Tibial artery (tissue), 4 donors: ENCODE measurements at places on chromosomes 3 and 15.

DNA sequence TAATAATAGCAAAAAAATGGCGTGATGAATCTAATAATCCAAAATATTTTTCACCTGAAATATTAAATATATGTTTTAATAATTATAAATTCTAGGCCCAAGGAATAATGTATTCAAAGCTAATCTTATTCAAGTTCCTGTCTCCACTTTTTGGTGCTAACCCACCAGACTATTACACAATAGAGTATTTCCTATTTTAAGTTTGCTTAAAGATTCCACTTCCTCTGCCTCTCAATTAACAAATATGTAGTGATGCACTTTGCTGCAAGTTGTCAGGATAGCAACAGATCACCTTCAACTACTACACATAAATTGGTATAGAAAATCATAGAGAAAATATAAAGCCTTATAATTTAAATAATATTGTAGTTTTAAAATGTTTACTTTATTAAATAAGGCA lies 467.5 kb downstream of the C3orf38 start:
- DNase-seq = no peak

DNA sequence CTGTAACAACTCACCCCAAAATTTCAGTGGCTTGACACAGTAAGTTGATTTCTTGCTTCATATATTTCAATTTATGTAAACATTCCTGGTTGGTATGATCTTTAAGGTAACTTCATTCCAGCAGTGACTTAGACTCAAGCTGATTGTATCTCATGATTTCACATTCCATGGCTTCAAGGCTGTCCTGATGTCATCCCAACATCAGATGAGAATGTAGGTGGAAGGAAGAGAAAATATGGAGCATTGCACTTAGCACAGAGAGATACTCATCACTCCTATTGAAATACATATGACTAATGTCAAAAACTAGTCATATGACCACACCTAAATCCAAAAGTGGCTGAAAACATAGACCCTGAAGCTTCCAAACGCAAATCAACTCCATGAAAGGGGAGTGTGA lies 793.8 kb downstream of the TBL1XR1 start:
- no peak for DNase-seq

- no peak for DNase-seq
Measured at GRCh38 chr3:197874064-197874463, 75.9 kb upstream of the RPL35A start.

DNA sequence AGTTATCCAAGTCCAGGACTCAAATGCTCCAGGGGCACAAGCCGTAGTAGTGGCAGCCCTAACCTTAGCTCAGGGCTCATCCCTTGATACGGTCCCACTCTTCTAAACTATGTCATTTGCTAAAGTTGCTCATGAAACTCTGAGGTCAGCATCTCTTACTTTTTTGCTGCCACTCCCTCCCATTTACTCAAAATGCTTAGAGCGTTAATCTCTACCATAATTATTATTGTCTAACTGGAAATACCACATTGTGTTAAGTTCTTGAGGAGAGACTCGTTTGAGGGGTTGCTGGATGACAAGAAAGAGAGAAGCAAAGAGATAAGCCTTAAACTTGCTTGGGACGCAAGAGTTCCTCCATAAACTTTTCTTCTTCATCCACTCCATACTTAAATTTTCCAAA lies 26.9 kb upstream of the TMOD3 start:
- no peak for DNase-seq

DNA sequence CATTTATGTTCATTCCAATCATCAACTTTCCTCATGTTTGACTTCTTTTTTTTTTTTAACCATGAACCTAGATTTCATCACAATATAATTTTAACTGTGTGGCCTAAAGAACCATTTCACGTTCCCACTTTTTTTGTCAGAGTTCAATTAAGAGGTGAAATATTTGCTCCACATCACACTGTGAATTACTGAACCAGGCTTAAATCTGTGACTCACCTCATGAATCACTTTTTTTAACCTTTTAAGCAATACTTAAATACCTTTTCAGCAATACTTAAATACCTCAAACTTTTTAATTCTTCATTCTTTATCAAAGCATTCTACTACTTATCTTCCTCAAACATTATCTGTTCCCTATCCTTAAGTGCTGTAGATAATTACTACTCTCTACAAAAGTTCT lies 137.6 kb downstream of the SI start:
- no peak for DNase-seq

- no peak for DNase-seq
Measured at GRCh38 chr3:16841041-16841753, 43.6 kb upstream of the PLCL2 start.

GRCh38 chr3:155743606-155744005 lies 1.3 kb downstream of the PLCH1 start:
- no peak for DNase-seq

- DNase-seq = no peak
Measured at GRCh38 chr3:169676925-169677537, 13.5 kb upstream of the MECOM start.

DNA sequence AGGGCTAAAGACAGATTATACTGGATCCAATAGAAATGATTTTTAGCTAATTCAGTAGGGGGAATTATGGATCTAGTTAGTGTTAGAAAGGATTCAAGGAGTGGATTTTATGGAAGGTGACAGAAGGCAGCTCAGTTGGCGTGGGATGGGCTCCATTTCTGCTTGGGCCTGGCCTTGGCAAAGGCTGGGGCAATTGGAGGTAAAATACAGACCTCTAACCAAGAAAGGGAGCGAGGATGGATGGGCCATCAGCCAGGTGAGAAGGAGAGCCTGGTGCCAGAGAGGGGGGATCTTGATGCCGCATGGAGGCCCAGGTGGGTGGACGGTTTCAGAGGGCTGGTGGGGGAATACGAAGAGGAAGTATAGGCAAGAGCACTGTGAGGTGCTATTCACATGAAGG lies 40.7 kb upstream of the TRA2B start:
- DNase-seq = no peak

DNA sequence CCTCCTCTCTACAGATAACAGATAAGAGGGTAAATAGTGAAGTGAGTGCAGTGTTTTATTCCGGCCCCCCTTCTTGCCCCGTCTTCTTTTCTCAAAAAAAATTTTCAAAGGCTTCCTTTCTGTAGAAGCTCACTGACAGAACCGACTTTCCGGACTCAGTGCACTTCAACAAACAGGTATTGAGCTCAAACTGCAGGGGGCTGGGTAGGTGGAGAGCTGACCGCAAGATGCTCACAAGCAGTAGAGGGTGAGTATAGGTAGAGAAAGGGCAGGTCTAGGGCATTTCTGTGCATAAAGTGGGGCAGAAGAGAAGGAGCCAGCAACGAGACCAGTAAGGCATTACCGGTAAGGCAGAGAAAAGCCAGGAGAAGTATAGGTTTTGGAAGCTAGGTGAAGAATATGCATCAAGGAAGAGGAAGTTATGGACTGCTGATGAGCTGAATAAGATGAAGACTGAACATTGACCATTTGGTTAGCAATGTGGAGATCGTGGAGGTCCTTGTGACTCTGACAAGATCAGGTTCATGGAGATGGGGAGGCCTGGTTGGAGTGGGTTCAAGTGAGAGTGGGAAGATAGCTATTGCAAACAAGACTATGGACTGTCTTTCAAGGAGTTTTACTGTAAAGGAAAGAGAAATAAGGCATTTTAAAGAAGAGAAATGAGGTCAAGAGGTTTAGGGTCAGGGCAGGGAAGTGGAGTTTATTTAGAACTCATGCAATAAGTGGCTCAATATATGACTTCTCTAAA lies 97.4 kb downstream of the ST6GAL1 start:
- no peak for DNase-seq

DNA sequence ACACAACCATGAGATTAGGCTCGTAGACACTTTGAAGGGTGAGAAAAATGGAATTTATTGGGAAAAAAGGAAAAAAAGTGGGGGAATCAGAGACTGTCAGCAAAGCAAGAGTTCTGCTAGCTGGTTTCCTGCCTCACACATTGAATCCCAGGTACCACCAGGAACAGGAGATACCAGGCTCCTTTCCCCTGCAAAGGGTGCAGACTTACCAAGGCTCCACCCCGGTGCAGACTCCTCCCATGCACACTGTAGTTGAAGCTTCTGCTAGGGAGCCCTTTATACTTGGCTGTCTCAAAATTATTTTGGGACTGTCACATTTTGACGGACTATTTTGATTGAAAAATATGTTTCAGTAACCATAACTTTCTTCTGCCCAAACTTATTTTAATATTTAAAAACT lies 819.9 kb upstream of the GBE1 start:
- DNase-seq = no peak

DNA sequence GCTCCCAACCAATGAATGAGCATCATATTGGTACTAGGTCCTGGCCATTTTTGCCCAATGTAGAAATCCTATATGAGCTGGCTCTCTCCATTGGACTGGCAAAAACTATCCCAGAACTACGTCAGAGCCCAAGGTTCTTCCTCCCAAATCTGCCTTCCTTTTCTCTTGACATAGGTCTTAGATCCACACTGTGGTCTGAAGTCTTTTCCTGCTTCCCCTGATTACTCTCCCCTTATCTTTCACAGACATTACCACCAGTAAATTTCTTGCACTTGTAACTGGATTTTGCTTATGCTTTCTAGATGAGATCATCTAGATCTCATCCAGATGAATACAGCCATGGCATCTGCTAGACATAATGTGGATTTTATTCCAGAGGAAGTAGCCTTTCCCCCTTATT lies 141.2 kb upstream of the GADL1 start:
- DNase-seq = no peak

DNA sequence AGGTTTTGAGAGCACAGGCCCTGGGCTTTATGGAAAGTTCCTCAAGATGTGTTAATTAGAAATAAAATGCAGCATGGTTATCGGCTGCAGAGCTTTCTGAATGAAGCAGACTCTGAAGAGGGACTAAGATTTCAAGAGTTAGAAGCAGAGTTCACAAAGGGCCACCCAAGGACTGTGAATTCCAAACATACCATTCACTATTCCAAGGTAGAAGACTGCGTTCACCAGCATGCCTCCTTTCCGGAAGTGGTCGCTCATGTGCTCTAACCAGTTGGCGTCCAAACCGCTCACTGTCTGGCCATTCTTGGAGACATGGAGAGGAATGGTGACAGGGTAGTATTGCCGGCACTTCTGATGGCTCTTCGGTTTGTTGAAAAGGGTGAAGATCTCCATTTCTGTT lies 104.9 kb downstream of the OXNAD1 start:
- no peak for DNase-seq

GRCh38 chr15:61076598-61077170 lies 152.4 kb downstream of the RORA start:
- DNase-seq = no peak
